Neural crest cell (in vitro differentiated cells): ENCODE measurements at places on chromosomes 11 and 22.

- DNase-seq: no peak
Measured at GRCh38 chr22:44731357-44731970, 20.9 kb upstream of the ARHGAP8 start.

GRCh38 chr11:118947091-118947490, 9.0 kb upstream of the UPK2 start:
- DNase-seq: no peak

DNA sequence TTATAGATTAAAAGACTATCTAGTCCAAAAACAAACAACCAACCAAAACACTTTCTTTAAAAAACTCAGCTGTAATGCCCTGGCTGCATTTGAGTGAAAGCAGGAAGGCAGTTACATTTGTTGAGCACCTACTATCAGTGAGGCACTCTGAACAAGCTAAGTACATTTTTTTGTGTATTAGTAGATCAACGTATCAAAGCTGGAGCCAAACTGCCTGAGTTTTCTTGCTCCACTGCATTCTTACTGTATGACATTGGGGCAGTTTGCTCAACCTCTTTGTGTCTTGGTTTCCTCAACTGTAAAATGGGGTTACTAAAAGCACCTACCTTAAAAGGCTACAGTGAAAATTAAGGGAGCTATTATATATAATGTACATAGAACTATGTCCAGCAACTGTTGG, 22.0 kb downstream of the COA4 start:
- DNase-seq: no peak

DNA sequence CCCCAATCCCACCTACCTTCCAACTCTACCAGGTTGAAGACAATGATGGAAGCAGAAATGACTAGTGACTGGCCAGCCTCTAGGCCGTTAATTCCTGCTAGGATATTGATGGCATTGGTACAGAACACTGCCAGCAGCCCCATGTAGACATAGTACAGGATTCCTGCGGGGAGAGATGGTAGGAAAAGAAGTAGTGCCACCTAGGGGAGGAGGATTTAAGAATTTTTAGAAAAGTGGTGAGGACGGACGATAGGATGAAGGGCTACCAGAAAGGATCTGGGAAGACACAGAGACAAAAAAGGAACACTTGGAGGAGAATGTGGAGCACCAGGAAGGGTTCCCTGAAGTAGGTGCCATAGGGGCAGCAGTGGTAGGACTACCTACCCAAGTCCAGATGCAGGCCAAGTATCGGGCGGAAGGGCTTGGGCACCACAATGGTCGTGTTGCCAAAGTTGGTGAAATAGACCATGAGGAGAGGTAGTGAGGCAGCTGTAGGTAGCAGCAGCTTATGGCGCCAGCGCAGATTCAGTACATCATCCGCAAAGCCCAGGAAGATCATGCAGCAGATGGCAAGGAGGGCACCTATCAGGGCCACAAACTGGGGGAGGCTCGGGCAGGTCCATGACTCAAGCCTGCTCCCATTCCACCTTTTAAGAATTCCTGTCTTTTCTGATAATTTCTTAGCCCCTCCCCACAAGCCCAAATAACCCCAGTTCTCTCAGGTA, 1.2 kb downstream of the DPAGT1 start:
- no peak for DNase-seq

- DNase-seq: no peak
Measured at GRCh38 chr11:134052988-134053945, 15.6 kb upstream of the JAM3 start.

- DNase-seq: no peak
Measured at GRCh38 chr11:83092488-83093384, 21.0 kb upstream of the RAB30 start.

GRCh38 chr11:130852589-130852988, 63.7 kb downstream of the SNX19 start:
- DNase-seq: no peak

DNA sequence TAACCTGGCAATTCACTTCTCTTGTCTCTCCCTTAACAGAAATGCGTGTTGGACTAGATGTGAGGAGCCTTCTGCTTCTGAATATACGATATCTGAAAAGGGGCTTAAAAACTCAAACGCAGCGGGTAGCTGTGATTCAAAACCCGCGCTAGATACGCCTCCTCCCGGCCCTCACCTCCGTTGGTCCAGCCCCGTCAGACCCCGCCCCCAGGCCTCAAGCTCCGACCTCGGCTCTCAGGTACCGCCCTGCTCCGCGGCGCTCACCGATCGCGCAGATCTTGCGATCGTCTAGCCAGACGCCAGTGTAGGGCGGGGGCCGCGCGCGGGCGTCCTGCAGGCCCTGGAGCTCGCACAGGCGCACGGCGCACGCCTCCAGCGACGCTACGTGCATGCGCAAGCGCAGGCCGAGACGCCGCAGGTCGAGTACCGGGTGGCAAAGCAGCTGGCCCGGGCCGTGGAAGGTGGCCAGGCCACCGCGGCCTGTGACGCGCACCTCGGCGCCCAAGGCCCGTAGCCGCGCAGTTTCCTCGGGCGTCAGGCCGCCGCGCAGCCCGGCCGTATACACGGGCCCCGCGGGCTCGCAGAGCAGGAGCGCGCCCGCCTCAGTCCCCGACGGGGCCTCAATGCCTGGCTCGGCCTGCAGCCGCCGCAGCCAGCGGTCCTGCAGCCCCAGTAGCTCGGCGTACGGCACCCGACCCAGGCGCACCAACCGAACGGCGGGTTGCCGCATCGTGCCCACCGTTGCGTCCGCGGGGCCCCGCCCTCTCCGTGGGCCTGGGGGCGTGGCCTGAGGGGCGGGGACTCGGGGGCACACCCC, at the start of gene LIPT2:
LIPT2 (minus strand) TSS at position 751 of the 817 bp plus-strand sequence; CDS start at position 730, 21 bp downstream.
- DNase-seq: peak; percentile 88

DNA sequence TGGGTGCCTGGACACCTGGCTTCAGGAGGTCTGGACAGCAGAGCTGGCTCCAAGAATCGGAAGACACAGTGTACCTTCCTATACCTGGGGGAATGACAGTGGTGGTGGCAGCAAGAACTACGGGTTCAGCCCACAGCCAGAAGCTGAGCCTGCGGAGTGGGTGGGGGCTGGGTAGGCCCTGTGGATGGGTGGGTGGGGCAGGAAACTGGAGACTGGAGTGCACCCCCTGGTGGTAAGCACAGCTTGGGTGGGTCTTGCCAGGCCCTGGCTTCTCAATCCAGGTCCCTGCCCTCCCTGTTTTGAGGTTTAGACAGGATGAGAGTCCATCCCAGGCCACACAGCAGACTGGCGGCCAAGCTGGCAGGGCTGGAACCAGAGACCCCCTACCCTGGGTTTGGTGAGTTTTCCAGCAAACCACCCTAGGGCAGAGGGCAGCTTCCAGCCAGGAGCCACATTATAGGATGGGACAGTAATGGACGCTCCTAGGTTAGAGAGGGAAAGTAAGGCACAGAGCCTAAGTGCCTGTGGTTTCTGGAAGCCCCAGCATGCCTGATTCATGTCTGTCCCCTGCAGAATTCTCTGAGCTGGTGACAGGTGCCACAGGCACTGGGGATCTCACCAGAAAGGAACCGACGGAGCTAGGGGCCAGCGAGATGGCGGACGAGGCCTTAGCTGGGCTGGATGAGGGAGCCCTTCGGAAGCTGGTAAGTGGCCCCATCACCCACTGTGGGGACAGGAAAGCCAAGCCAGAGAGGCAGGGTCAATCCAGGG, 1.7 kb downstream of the SMTN start:
- no peak for DNase-seq

DNA sequence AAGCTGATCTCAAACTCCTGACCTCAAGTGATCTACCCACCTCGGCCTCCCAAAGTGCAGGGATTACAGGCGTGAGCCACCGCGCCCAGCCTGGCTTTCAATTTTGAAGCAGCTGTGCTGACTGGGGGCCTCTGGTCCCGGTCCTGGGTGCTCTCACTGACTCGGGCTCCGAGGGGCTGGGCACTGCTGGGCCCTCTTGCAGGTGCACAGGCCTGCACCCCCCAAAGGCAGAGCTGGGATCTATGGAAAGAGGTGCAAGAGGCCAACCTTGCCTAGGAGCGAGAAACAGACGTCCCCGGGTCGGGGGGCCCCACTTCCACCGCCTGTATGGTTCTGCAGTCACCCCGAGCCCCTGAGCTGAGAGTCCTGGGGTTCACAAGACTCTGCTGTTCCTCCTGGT, 33.2 kb downstream of the KIAA0930 start:
- no peak for DNase-seq

DNA sequence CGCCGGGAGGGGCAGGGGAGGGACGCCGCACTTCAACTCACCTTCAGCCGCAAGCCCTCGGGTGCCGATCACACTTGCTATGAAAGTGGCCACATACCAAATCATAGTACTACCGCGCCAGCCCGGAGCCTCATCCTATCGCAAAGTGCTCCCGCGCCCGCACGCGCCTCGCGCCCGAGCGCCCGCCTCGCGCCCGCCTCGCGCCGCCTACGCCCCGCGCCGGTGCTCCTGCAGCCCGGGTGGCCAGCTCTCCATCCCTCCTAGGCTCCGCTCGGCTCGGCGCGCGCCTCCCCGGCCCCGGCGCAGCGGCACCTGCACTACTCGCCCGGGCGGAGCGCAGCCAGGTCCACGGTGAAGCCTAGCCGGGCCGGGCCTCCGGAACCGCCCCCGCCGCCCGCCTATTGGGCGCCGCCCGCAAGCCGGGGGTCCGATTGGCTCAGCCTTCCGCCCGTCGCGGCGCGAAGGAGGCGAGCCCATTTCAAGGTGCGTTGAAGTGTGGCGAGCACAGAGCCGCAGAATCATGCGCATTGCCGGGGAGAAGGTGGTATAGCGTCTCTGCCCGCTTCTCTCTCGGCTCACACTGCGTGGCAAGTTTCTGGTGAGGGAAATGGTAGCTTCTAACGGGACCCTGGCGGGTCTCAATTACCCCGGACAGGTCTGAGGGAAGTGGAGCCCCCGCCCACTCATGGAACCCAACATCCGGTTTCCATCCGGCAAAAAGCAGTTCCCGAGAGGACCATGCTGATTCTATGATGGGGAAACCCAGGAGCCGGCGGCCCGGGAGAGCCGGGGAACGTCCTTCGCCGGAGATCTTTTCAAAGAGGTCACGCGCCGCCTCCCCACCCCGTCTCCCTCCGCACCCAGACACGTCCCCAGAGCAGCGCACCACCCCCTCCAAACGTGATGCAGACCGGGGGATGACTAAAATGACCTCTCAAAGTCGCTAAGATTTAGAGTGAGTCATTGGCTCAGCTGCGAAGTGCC, at the start of gene IGSF9B:
IGSF9B (minus strand) TSS at position 319 of the 984 bp plus-strand sequence; CDS start at position 105, 214 bp downstream.
- peak; percentile 77 for DNase-seq

- no peak for DNase-seq
Measured at GRCh38 chr11:120400564-120401364, 64.6 kb downstream of the ARHGEF12 start.

DNA sequence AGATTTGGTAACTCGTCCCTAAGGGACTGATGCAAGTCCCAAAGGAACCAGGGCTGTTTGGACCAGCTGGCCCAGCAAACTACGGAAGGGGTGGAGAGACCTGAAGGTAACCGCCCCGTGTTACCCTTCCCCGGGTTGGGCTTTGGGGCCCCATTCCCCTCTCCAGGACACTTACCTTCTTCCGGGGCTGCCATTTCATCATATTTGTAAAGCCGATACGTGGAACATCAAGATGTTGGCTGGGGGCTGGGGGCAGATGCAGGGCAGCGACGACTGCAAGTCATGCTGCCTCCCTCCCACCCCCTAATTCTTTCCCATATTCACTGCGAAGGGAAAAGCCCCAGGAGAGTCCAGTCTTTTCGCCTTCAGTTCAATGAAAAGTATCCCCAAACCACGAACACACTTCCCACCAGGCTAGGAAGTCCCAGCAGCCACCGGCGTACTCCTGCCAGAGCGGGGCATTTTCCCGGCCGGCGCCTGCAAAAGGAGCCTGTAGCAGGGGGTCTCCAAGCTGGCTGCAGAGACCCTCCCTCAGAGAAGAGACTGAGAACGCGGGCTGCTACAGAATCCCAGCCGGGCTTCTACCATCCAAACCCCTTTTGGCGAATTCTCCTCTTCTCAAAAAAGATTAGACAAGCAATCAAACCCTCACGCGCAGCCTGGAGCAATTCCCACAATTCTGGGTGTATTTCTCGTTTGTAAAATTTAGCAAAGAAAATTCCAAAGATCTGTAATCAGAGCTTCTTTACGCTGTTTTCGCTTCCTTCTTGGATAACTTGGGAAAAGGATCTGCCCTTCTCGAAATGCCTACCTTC, 236.7 kb downstream of the TTC28 start:
- no peak for DNase-seq

DNA sequence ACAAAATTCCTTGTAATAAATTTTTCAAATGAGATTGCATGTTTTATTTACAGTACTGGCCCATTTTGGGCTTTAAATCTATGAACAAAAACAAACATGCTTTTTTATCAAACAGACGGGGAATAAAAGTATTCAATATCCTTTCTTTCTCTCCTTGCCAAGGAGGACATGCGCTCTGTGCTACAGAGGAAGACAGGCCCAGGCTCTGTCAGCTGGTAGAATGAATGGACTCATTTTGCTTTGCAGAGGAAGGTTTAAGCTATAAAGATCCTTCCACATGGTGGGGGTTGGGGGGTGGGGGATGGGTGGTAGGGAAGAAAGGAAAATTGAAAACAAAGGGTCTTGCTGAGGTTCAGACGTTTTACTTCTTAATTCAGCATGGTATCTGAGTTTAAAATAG, 575.6 kb downstream of the INSC start:
- DNase-seq: no peak

GRCh38 chr11:79229047-79229446, 211.8 kb downstream of the TENM4 start:
- DNase-seq: no peak

DNA sequence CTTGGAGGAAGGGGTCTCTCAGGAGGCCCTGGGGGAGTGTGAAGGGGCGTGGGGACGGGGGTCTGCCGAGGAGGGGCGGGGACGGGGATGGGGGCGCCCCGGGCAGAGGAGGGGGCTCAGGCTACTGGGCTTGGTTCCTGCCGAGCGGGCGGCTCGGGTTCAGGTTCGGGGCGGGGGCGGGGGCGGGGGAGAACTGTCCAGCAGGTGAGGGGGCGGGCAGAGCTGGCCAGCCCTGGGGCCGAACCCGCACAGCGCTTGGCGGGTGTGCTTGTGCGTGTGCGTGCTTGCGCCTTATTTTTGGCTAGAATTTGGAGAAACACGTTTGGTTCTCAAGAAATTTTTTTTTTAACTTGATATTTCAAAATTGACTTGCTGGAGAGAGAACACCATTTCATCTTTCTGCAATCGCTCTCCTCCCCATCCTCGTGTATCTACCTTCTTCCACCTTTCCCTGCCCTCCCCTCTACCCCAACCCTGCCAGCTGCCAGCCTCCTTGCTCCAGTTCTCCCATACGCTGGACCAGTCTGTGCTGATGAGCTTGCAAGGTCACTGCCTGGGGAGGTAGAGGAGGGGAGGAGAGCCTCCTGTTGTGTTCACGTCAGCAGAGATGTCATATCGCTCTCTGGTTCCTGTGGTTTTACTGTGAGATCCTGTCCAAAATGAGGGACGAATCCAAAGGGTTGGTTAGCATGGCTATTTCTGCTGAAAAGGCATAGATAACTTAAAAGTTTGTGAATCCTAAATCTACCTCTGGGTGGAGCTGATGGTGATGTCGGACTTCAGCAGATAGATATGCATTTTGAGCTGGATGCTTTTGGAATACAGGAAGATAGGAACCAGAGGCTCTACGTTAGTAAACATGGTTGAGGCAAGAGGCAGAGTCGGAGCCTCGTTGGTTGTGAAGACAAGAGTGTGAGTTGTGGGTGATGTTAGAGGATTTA, 668 bp downstream of the MADD start:
- DNase-seq: no peak
